ENCODE measurements at places on chromosomes 1 and 21.

DNA sequence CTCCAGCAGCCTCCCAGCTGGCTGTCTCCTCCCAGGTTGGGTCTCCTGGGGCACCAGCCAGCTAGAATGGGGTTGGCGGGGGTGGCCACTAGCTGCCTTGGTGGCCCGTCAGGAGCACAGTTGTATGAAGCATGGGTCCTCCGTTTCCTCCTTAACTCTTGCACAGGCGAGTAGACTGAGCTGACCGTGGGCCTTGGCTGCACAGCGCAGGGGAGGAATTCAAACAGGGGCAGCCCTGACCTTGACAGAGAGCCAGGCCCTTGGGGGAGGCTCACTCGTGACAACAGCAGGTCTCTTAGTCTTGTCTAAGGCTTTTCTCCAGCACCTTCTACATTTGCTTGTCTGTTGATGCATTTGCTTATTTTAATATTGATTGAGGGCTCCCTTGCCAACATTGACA lies 114.1 kb downstream of the PRDM2 start:
- no peak for DNase-seq

GRCh38 chr1:3625151-3625907 lies 514 bp downstream of the TPRG1L start:
- DNase-seq = no peak

DNA sequence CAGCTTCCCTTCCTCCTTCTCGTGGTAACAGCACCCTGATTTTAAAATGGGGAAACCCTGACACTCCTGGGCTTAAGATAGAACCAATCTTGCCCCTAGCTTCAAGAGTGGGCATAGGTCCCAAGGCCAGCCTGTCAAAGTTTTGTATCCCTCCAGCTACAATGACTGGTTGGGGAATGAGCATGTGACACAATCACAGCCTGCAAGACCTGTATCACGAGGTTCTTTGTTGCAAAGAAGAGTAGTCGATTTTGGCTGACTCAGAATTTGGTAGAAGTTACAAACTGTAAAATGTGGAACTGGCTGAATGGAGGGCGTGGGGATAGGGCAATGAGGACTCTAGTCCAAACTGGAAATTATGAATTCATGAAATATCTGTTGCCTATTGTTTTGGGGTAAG lies 18.7 kb downstream of the CTSK start:
- no peak for DNase-seq

DNA sequence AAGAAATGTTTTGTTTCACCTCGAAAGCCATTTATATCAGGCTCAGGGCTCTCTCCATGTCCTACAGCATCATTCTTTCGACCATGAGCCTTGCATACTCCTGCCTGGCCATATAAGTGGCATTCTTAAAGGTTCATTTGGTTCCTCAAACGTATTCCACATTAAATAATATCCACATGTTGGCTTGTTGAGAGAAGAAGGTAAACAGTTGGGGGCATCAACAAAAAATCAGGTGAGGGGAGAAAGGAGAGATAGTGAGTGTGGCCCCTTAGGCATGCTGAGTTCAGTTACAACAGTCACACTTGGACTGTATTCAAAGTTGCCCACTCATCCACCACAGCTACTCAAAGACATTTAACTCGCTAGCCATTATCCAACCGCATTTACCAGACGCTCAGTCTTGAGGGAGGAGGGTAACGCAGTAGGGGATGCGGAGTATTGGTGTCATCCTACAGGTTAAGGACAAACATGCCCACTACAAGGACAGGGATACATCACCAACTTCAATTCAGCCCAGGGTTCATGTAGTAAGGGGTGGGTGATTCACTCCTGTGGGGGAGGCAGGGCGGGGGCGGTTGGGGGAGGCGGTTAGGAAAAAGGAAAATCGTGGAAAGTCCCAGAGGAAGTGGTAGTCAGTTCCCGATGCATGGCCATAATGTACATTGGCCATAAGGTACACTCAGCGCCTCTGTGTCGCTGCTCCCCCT lies 1.4 kb downstream of the ZNF697 start:
- no peak for DNase-seq

DNA sequence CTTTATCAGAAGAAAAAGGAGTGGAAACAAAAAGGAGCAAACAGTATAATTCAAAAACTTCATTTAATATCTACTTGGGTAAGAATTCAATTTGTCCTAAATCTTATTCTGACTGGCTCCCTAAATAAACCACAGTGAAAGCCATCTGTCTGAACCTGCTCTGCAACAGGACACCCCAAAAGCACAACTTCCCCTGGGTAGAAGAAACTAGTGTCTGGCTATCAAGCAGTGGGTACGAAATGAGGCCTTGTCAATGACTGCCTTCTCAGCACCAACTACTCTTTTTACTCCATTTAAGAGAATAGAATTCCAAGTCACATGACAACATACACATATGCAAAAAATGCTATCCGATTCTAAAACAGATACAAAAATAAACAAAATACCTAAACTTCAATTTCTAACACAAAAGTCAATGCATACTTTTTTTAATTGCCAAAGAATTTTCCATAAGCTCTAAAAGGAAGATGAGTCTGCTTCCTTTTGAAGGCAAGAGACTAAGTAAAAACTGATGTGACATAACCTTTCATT lies 206.8 kb downstream of the SLC45A1 start:
- no peak for DNase-seq

GRCh38 chr1:162218975-162219374 lies 149.5 kb downstream of the NOS1AP start:
- peak; percentile 35 for DNase-seq

GRCh38 chr1:233673947-233674431 lies 60.1 kb downstream of the KCNK1 start:
- no peak for DNase-seq

GRCh38 chr21:34035619-34036354 lies 37.6 kb upstream of the MRPS6 start:
- no peak for DNase-seq

GRCh38 chr1:151069103-151069486 lies 1.5 kb upstream of the GABPB2 start:
- no peak for DNase-seq

- DNase-seq = no peak
Observed at GRCh38 chr21:37568916-37569315, 202.3 kb downstream of the DYRK1A start.

DNA sequence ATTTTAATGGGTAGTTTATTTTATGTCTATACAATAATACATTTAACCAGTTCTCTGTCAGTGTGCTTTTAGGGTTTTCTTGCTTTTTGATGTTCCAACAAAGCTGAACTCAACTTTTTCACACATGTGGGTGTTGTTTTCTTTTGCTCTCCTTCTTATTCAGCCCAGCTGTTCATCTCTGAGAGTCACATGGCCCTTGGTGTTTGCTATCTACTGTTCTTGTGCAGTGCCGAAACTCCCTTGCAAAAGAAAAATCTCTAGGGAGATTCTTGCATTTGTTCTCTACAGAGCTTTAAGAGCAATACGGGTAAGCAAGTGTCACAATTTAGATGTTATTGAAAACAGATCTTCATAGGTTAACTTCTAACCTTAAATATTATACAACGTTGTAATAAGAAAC lies 281.1 kb upstream of the CXADR start:
- DNase-seq = no peak

GRCh38 chr1:186629341-186629740 lies 50.9 kb downstream of the PTGS2 start:
- no peak for DNase-seq

GRCh38 chr1:180171691-180172090 lies 17.0 kb downstream of the QSOX1 start:
- DNase-seq = no peak

DNA sequence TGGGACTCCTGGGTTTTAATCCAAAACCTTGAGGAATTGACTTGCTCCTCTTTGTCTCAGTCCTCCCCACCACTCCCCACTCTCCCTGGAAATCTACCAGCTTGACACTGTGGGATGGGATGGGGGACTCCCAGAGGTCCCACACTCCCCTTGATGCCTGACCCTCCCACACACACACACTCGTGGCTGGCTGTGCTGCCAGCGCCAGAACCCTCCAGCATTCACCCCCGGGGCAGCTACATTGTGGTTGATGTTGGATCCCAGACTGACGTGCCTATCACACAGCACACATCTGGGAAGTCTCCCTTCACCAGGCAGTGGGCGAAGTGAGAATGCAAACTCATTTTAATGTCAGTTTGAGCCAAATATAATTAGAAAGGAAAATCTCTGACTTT lies 10.0 kb downstream of the KIRREL1 start:
- DNase-seq = no peak

GRCh38 chr1:160646711-160647328 lies at the start of gene SLAMF1:
Gene SLAMF1 (minus strand): TSS chr1:160647044. CDS start chr1:160646945, 99 bp downstream.
- no peak for DNase-seq

GRCh38 chr1:107889524-107889923 lies 75.5 kb downstream of the VAV3 start:
- DNase-seq = no peak

- DNase-seq = no peak
Observed at GRCh38 chr1:61572046-61572445, 152.9 kb downstream of the TM2D1 start.

- no peak for DNase-seq
Observed at GRCh38 chr1:214650664-214651063, 47.7 kb downstream of the CENPF start.

DNA sequence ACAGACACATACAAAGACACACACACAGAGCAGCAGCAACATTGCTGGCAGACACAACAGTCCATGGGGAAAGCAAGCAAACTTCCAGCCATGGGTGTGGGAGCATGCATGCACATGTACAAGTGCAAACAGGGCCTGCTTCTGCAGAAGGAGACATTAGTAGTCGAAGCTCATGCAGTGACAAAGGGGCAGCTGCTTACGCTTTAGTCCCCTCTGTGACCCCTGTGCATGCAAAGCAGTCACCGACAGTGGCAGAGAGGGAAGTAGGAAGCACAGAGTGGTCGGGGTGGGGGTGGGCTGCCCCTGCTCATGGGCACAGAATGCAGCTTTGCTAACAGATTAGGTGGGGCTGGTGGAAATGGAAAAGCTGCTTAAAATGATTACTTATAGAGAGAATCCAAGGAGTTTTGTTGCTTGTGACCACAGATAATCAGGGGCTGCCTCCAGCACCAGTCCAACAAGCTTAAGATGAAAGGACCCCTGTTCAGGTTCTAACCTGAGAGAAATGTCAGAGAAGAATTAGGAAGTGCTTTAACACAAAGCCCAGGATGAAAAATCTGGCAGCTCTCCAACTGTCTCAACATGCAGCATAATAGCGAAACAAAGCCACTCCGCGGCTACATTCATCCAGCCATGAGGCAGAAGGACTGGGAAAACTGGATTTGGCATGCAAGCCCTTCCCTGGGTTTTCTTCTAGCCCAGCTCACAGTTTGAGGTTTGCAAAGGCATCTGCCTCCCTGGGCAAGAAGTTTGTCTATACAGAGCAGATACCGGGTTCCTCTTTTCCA lies 378.9 kb downstream of the KCNH1 start:
- peak; percentile 91 for DNase-seq

DNA sequence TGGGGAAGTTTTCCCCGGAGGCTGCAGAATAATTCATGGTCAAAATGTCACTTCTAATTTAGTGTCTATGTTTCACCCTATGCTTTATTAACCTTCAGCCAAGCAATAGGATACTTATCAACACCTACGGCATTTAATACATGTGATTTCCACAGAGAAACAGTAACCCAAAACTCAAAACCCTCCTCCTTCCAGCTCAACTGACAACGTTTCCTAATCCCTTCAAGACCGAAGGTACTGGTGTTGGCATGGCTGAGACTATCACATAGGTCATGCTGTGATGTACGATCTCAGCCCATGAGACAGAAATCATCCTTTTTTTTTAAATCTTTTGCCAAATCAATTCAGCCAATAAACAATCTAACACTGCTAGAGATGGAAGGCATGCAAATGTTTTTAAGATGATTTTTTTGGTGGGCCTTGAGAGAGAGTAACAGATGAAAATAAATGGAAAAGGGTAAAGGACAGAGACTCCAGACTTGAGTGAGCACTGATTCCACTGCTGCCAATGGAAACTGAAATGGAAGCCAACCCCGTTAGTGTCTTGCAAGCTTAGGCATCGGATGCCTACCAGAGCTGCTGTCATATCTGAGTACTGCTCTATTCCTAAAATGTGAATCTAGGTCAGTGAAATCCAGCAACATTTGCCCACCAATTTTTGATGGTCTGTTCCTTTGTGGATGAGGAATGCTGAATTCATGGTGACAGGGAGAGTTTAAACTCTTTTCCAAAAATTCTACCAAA lies 63.4 kb upstream of the BCL10 start:
- DNase-seq = no peak

GRCh38 chr1:167443757-167444156 lies 74.6 kb downstream of the CD247 start:
- DNase-seq = no peak

- peak; percentile 85 for DNase-seq
Observed at GRCh38 chr1:25727635-25728286, 72.2 kb upstream of the SELENON start.

- no peak for DNase-seq
Observed at GRCh38 chr1:101567582-101568189, 330.9 kb downstream of the S1PR1 start.

DNA sequence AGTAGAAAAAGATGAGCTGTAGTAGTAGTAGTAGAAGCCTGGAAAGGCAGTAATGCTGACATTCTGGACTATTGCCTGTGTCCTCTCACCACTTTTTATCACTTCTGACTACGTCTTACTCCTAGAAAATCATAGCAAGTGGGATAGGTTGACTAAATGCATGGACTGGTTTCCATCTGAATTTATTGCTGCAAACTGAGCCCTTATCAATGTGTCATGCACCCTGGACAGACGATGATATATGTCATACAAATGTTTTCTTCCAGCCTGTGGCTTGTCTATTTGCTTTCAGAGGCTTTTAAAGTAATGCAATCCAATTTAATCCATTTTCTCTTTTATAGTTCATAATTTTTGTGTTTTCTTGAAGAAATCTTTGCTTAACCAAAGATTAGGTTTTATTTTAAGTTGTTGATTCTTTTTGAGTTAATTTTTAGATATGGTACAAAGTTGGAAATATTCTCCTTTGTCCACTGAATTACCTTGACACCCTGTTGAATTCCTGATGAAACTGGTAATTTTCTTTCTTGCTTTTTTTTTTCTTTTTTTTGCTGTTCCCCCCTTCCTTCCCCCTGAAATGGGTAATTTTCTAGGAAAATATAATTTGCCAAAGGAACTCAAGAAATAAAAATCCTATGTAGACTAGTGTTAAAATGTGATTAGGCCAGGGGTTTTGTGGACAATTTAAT lies 47.1 kb downstream of the PHACTR4 start:
- DNase-seq = no peak

DNA sequence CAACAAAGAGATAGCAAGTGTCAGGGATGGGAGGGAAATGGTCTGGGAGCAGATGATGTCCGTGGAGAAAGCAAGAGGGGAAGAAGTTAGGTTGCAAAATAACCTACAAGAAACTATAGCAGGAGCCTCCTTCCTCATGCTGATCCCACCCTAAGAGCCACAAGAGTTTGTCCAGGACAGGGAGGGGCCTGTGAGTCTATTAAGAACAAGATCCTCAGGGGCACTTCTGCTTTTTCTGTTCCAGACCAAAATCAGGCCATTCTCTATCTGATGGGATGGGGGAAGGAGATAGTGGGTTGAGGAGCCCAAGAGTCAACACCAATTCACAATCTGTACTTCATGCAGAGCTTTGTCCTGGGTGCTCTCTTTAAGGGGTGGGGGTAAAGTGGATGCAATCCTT lies 7.7 kb upstream of the ATP1A4 start:
- no peak for DNase-seq

All from NCI-H1092 (cell line).